ENCODE measurements at places on chromosomes 2 and 18. TPM values are rescaled to one million over a fixed set of nuclear protein-coding genes. Genes with fewer than 3 reads are reported as not detected.

Gene TBC1D8
- total RNA-seq, result 25.7 TPM

DNA sequence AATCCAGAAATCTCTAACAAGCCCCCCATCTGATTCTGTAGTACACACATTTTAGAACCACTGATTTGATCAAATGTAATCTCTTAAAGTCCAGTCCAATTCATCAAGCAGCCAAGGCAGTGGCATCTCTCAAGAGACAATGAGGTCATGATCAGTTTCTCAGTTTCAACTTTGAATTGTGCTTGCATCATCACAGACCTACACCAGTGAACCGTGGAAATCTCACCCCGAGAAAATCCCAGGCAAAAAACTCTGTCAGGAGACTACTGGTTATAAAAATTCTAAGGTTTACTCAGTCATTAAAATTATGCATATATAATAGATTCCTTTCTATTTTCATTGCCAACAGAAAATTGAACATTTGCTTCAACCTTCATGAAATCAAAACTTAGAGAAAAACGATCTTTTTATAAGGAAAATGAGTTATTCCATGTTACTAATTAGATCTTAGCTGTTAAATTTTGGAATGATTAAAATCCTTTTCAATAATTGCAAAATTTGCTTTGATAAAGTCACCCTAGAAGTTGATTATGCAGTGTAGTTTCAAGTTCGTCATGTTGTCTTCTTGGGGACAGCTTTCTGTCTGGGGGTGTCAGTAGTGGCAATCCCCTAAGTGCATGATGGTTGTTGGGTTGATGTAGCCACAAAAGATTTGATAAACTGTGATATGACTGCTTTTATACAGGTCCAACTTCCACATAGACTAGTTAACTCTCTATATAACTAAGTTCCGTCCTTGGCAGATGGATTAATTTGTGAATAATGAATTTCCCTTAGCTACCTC, 235.0 kb downstream of the CAMKMT start:
- no peak for DNase-seq

- no peak for DNase-seq
Measured at GRCh38 chr2:7437716-7438632, 520.8 kb downstream of the RNF144A start.

DNA sequence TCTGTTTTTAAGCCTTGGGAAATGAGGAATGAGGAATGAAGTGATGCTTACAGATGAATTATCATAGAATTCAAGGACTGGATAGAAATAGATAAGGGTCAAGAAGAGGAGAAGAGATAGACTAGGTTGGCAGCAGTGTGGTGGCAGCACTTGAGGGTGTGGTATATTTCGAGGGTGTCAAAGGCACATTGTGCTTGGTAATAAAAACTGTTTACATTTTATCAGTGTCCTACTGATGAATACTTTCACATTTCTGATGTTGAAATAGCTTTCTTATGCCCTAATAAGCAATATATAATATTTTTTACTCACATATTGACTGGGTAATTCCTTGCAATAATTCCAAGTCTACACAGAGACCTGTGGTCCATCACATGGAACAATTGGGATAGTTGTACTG, 3.4 kb downstream of the TFPI start:
- DNase-seq, result no peak

DNA sequence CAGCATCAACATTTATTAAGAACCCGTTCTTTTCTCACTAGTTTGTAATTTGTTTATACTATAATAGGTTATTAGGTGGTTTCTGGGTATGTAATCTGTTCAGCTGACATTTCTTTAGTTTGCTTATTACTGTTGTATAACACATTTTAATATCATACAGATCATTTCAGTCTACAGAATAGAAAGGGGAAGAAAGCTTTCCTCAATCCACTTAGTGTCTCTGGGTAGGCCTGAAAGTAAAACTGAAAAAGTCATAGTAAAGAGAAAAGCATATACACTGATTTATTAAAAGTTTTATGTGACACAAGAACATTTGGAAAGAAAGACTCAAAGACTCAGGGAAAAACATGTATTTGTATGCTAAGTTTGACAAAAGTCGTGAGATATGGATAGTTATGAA, 16.8 kb upstream of the KCNJ3 start:
- no peak for DNase-seq
